Osteocyte (in vitro differentiated cells): ENCODE measurements at places on chromosomes 1 and 21. TPM values are rescaled to one million over a fixed set of nuclear protein-coding genes. Genes with fewer than 3 reads are reported as not detected.

DNA sequence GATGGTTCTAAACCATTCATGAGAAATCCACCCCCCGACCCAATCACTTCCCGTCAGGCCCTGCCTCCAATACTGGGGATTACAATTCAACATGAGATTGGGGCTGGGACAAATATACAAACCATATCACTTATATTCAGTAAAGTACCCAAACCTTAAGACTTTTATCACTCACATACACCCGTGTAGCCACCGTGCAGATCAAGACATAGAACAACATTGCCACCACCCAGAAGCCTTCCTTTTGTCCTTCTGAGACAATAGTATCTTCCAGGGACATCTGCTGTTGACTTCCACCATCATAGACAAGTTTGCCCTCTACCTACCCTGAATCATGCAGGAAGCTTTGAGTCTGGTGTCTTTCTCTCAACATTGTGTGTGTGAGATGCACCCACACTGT, 37.5 kb downstream of the CLIC6 start:
- H3K27ac ChIP-seq = no peak overlapping the region
- peaks cover 2% of the 10 kb centered on the region for H3K4me1 ChIP-seq
- H3K36me3 ChIP-seq = no peaks in the 10 kb centered on the region

DNA sequence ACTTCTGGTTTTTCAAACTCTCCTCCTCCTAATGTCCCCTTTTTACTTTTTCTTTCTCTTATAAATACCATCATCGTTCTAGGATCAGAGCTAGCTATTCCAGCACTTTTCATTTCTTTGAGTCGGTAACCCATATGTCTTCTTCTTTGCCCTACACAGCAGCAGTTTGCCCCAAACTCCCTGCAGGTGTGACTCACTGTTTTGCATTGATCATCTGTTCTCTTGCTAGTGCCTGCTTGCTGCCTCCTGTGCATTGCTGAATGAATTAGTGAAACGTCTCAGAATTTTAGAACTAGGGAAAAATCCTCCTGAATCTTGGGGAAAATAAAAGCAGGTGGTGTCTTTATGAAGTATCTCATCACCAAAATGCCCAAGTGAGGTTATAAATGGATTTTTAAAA, 21.7 kb downstream of the KCNK2 start:
- H3K36me3 ChIP-seq = no peaks in the 10 kb centered on the region
- H3K4me3 ChIP-seq = no peak overlapping the region
- no peak overlapping the region for H3K27ac ChIP-seq
- DNase-seq = no peak
- H3K27me3 ChIP-seq = peaks cover 18% of the 10 kb centered on the region

DNA sequence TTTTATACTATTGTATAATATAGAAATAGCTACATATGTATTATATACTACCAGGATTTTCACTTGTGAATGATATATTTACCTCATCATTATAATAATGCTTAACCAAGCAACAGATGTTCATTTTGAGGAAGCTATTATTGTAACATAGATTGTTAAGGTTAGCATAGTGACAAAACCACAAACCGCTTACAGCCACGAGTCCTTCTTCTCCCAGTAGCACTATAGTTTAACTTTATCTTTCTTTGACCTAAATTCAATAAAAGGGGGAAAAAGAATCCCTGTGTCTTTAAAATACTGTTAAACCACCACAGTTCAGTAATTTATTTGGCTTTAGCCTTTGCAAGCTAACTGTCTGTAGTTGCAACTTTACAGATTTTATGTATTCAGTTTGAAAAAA, 1039.4 kb upstream of the B3GALT2 start:
- H3K4me1 ChIP-seq = peaks cover 2% of the 10 kb centered on the region
- no peak overlapping the region for H3K27ac ChIP-seq
- H3K4me3 ChIP-seq = no peak overlapping the region

DNA sequence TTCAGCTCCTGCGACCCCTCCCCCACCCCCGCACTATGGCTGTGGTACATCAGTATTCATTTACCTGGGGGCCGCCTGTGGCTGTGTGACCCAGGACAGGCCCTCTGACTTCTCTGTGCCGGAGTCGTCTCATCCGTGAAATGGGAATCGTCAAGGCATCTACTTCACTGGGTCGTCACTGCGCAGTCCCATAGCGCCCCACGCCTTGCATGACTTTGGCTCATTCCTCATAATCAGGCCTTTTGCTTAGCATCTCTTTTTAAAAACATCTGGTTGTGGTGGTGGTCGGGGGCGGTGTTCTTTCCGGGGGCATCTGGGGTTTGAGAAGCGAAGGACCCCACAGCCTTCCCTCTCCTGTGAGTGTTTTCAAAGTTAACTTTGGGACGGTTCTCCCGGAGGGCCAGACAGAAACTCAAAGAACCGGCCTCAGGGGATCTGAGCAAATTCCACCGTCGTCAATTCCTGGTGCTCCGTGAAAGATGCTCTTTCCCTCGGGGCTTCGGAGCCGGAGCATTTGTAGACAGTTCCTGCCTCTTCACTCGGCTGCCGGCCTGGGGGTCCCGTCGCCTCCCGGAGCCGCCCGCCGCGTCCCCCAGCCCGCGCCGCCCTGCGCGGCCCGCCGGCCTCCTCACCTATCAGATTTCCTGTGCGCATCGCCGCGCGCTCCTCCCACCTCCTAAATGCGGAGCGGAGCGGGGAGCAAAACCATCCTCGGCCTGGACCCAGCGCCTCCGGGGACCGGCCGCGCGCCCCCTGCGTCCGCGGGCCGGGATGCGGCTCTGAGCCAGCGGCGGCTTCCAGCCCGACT, at the start of gene B3GALT5:
Gene B3GALT5 (plus strand): TSS at position 708 of the 808 bp plus-strand sequence. CDS start 47,620 bp downstream, outside the sequence.
- DNase-seq = no peak
- H3K27me3 ChIP-seq = peaks cover 49% of the 10 kb centered on the region
- H3K4me1 ChIP-seq = peaks cover 8% of the 10 kb centered on the region
- no peaks in the 10 kb centered on the region for H3K36me3 ChIP-seq
- peak within 1 kb of the TSS; percentile 63 for H3K4me3 ChIP-seq

Gene UMODL1
- 0.68 TPM in 1 of 2 replicates, not detected in the other for total RNA-seq

- peaks cover 82% of the 10 kb centered on the region for H3K4me1 ChIP-seq
- H3K36me3 ChIP-seq = no peaks in the 10 kb centered on the region
- no peak for DNase-seq
- H3K4me3 ChIP-seq = no peak overlapping the region
- H3K27me3 ChIP-seq = no peaks in the 10 kb centered on the region
Observed at GRCh38 chr1:234616644-234617043, 6.7 kb upstream of the IRF2BP2 start.

DNA sequence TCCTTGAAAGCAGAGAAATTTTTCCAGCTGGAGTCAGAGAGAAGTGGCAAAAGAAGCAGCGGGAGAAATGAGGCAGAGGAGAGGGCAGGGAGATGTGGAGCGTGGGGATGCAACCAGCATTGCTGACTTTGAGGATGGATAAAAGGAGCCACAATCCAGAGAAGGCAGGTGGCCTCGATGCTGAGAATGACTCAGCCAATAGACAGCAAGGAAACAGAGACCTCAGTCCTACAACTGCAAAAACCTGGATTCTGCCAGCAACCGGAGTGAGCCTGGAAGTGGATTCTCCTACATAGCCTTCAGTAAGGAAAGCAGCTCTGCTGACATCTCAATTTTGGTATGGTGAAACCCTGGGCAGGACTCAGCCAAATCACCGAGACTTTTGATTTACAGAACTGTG, 128.9 kb upstream of the ATP1B1 start:
- H3K4me1 ChIP-seq = no peaks in the 10 kb centered on the region
- H3K36me3 ChIP-seq = no peaks in the 10 kb centered on the region
- no peak overlapping the region for H3K27ac ChIP-seq
- no peaks in the 10 kb centered on the region for H3K27me3 ChIP-seq

Gene TEDDM1
- total RNA-seq = not detected in 2 replicates

DNA sequence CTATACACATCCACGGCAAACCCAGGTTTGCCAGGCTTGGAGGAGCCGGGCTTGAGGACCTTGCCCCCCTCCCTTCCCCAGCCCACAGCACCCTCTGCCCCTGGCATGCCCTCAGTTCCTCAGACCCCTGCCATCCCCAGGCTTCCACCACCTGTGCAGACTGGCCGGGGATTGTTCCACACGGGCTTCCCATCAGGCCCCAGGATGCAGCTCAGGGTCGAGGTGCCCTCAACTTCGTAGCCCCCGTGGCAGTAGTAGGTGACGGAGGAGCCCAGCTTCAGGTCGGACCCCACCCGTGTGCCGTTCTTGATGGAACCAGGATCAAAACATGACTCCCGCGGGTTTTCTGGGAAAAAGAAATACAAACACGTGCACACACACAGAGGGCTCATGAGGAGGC, 163.8 kb downstream of the ZSCAN20 start:
- peaks cover 11% of the 10 kb centered on the region for H3K27me3 ChIP-seq
- H3K4me3 ChIP-seq = no peak overlapping the region
- DNase-seq = peak; percentile 82
- no peaks in the 10 kb centered on the region for H3K36me3 ChIP-seq
- no peaks in the 10 kb centered on the region for H3K4me1 ChIP-seq
- H3K27ac ChIP-seq = no peak overlapping the region

GRCh38 chr1:81242103-81242502, 558.6 kb upstream of the ADGRL2 start:
- no peaks in the 10 kb centered on the region for H3K36me3 ChIP-seq
- no peak for DNase-seq
- H3K4me3 ChIP-seq = no peak overlapping the region
- peaks cover 11% of the 10 kb centered on the region for H3K27me3 ChIP-seq
- H3K27ac ChIP-seq = no peak overlapping the region
- H3K4me1 ChIP-seq = peaks cover 15% of the 10 kb centered on the region

DNA sequence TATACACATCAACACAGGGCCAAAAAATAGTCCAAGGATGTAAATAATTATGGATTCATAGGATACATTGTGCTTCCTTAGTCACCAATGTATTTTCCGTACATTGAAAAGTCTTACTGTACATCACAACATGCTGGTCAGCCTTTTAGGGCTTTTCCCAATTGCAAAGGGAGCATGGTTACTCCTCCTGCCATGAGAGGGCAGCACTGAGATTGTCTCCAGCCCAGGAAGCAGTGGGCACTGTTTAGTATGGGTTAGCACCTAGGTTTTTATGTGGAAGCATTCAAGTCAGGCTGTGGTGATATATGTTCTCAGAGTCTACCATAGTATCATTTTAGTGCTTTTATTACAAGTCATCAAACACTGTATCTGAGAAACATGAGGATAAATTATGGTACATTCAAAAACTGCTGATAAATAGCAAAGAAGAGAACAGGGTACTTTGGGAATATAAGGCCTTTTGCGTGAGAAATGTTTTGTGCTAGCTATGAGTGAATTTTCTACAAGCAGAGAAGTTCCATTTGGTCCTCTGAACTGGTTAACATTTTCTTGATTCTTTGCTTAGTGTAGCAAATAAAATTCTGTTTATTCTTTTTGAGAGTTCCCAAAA, 34.0 kb downstream of the ST6GALNAC5 start:
- no peak for DNase-seq
- no peak overlapping the region for H3K27ac ChIP-seq
- H3K4me1 ChIP-seq = peaks cover 7% of the 10 kb centered on the region
- H3K36me3 ChIP-seq = no peaks in the 10 kb centered on the region
- H3K27me3 ChIP-seq = no peaks in the 10 kb centered on the region

Gene SERTAD4
- 40.5 and 47.2 TPM in 2 replicates for total RNA-seq

Gene NUCKS1
- total RNA-seq = 189 and 215 TPM in 2 replicates

GRCh38 chr1:13754510-13755103, 54.6 kb downstream of the PRDM2 start:
- peaks cover 76% of the 10 kb centered on the region for H3K4me1 ChIP-seq
- peak overlapping the region; percentile 19 for H3K27ac ChIP-seq
- H3K27me3 ChIP-seq = no peaks in the 10 kb centered on the region
- H3K36me3 ChIP-seq = peaks cover 13% of the 10 kb centered on the region
- no peak for DNase-seq

Gene EFNA4
- total RNA-seq = 10.1 and 12.4 TPM in 2 replicates

- H3K27me3 ChIP-seq = no peaks in the 10 kb centered on the region
- H3K4me3 ChIP-seq = no peak overlapping the region
- H3K36me3 ChIP-seq = peaks cover 51% of the 10 kb centered on the region
- no peaks in the 10 kb centered on the region for H3K4me1 ChIP-seq
- no peak for DNase-seq
Observed at GRCh38 chr1:229457436-229457835, 23.5 kb upstream of the ACTA1 start.

- H3K4me3 ChIP-seq = no peak overlapping the region
- H3K4me1 ChIP-seq = peaks cover 22% of the 10 kb centered on the region
- DNase-seq = no peak
- no peak overlapping the region for H3K27ac ChIP-seq
- no peaks in the 10 kb centered on the region for H3K36me3 ChIP-seq
- H3K27me3 ChIP-seq = no peaks in the 10 kb centered on the region
Observed at GRCh38 chr1:3557366-3557765, 53.9 kb downstream of the MEGF6 start.

GRCh38 chr1:234699795-234700665, 90.1 kb upstream of the IRF2BP2 start:
- H3K36me3 ChIP-seq = no peaks in the 10 kb centered on the region
- H3K4me3 ChIP-seq = no peak overlapping the region
- H3K27me3 ChIP-seq = no peaks in the 10 kb centered on the region
- peaks cover 10% of the 10 kb centered on the region for H3K4me1 ChIP-seq
- peak overlapping the region; percentile 31 for H3K27ac ChIP-seq

DNA sequence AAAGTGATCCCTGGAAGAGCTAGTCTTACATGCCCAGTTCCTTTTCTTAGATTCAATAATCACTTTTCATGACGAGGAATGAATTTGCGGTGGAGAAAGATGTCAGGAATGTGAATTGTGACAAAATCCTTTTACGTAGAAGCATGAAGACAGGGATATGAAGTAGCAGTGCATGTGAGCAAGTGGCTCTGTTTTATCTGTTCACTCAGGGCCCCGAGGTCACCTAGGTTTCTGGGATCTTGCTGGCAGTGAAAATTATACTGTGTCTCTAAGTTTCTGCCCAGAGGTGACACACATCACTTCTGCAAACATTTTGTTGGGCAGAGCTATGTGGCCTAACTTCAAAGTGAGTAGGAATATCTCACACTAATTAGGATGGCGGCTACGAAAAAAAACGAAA, 79.3 kb downstream of the USP25 start:
- no peak overlapping the region for H3K27ac ChIP-seq
- no peaks in the 10 kb centered on the region for H3K27me3 ChIP-seq

- H3K36me3 ChIP-seq = peaks cover 17% of the 10 kb centered on the region
- peaks cover 47% of the 10 kb centered on the region for H3K4me1 ChIP-seq
- H3K27ac ChIP-seq = peak overlapping the region; percentile 99
- peak overlapping the region; percentile 90 for H3K4me3 ChIP-seq
- H3K27me3 ChIP-seq = no peaks in the 10 kb centered on the region
- DNase-seq = peak; percentile 53
Observed at GRCh38 chr1:154219541-154219940, 1.2 kb upstream of the UBAP2L start.

GRCh38 chr21:40421121-40421520, 425.8 kb downstream of the DSCAM start:
- no peak overlapping the region for H3K27ac ChIP-seq
- H3K4me3 ChIP-seq = no peak overlapping the region
- no peaks in the 10 kb centered on the region for H3K4me1 ChIP-seq
- DNase-seq = no peak
- no peaks in the 10 kb centered on the region for H3K36me3 ChIP-seq

DNA sequence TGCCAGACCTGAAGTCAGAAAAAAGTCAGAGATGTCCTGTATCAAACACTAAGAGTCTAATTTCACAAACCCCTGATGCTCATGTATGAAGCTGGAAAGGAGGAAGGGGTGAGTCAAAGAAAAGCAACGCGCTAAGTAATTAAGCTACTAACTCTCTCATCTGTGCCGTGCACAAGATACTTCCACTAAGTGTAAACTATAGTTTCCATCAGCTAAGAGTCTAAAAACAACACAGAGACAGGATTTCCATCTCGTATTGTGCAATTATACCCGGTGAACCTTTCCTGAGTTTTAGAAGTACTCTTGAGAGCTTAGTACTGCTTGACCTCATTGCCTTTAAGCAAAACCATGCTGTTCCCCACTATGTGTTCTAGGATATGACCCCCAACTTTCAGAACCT, 19.0 kb downstream of the DNALI1 start:
- no peak for DNase-seq
- H3K27me3 ChIP-seq = no peaks in the 10 kb centered on the region
- H3K4me1 ChIP-seq = peaks cover 10% of the 10 kb centered on the region
- peaks cover 67% of the 10 kb centered on the region for H3K36me3 ChIP-seq
